ENCODE measurements at places on chromosomes 12 and 14.

GRCh38 chr14:32366986-32367385, 37.9 kb downstream of the AKAP6 start:
- DNase-seq = no peak

GRCh38 chr12:97594236-97595088, 131.9 kb downstream of the RMST start:
- DNase-seq = no peak

- no peak for DNase-seq
Measured at GRCh38 chr14:30225176-30225575, 297.5 kb upstream of the PRKD1 start.

GRCh38 chr12:94057262-94058151, 90.9 kb upstream of the PLXNC1 start:
- DNase-seq = no peak

- DNase-seq = no peak
Measured at GRCh38 chr12:125262851-125263250, 197.6 kb downstream of the AACS start.

DNA sequence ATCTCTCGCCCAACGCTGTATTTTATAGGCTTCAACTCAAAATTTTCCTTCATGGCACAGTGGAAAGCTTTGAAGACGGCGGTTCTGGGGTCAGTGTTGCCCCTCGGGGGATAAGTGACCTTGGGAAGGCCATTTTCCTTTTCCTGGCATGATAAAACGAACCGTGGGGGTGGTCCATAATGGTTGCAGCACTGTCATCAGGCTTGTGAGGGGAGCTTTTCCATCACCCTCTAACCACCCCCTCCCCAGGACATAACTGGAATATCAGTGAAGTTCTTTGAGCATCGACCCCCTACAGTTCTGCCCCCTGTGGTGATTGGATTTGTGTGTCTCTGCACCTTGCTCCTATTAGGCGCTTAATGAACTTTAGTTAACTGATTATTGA, 16.0 kb downstream of the FOS start:
- no peak for DNase-seq

GRCh38 chr14:72443991-72444441, 449.9 kb downstream of the DPF3 start:
- DNase-seq = no peak

DNA sequence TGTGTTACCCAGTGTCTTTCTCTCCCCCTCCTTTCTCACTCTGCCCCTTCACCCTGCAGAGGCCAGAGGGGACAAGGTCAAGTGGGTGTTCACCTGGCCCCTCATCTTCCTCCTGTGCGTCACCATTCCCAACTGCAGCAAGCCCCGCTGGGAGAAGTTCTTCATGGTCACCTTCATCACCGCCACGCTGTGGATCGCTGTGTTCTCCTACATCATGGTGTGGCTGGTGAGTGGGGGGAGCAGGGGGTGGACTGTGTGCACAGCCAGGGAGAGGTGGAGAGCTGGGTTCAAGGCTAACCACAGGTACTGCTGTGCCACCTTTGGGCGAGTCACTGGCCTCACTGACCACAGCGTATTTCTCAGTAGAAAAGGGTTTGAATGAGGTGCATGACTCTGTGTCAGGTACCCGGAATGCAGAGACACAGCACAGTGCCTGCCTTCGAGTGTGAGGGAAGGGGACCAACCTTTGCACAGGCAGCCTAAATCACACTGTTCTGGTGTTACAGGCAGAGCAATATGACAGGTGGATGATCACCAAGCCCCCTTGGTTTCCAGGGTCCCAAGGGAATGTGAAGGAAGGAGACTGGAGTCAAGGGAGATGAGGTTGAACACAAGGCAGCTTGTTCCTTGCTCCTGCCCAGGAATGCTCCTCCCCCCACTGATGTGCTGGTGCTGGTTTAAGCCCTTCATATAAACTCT, 30.8 kb upstream of the RIN3 start:
- no peak for DNase-seq

DNA sequence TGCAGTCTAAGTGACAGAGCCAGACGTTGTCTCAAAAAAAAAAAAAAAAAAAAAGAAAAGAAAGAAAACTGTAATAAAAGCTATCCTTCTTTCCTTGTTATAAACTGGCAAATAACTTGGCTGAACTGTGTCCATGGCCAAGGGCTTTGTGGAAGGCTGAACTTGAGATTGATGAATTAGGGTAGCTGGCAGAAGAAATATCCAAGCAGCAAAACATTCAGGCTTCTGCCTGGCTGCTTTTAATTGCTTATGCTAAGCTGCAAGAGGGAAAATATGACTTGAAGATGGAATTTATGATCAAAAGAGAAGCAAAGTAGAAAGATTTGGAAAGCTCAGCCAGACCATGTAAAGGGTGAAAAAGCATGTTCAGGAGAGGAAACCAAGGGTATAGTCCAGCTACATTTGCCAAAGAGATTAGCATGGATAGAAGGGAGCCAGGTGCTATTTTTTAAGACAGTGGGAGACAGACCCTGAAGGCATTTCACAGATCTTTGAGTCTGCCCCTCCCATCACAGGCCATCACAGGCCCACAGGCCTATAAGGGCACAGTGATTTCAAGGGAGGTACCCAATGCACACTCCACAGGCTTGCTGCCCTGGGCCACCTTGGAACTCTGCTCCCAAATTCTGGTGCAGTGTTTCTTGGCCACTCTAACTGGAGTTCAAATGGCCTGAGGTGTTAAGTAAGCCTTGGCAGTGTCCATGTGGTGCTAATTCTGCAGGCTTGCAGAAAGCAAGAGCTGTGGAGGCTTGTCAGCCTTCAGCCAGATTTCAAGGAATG, 226.0 kb downstream of the AEBP2 start:
- no peak for DNase-seq

DNA sequence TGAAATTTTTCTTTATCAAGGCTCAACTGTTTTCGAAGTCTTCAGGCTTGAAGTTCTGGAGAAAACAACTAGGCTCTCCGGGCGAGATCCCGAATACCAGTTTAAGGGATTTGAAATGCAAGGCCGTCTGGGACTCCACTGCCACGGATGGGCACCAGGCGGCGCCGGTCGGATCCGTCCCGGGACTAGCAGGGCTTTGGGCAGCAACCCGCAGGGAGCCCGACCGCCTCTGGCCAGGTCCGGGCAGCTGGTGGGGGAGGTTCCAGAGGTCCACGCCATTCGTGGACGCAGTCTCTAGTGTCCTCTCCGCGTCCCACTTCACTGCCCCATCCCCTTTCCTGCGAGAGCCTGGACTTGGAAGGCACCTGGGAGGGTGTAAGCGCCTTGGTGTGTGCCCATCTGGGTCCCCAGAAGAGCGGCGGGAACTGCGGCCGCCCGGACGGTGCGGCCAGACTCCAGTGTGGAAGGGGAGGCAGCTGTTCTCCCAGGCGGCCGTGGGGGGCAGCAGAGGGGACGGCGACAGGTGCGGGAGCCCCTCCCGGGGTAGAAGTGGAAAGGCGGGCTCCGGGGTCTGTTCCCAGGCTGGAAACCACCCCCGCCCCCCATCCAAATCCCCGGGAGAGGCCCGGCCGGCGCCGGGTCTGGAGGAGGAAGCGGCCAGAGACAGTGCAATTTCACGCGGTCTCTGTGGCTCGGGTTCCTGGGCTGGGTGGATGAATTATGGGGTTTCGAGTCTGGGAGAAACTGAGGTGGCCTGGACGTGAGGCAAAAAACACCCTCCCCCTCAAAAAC, 838 bp upstream of the ERBB3 start:
- DNase-seq = no peak

- DNase-seq = no peak
Measured at GRCh38 chr14:100083706-100084105, 18.5 kb downstream of the EVL start.

DNA sequence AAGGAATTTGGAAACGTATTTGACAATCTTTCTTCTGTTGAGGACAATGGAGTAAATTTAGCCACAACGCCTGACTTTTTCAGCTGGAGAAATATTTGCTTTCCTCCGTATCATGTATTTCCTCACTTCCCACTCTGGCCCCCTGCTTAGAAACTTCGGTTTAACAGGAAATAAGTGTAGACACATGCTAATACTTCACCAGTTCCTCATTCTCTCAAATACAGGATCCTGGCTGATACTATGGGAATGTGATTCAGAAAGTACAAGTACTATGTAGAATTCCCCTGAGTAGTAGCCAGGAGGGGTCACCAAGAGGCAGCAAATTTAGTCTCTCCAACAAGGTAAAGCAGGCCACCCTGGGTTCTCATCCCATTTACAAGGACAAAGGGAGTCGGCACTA, 58.0 kb downstream of the FAR2 start:
- DNase-seq = no peak

DNA sequence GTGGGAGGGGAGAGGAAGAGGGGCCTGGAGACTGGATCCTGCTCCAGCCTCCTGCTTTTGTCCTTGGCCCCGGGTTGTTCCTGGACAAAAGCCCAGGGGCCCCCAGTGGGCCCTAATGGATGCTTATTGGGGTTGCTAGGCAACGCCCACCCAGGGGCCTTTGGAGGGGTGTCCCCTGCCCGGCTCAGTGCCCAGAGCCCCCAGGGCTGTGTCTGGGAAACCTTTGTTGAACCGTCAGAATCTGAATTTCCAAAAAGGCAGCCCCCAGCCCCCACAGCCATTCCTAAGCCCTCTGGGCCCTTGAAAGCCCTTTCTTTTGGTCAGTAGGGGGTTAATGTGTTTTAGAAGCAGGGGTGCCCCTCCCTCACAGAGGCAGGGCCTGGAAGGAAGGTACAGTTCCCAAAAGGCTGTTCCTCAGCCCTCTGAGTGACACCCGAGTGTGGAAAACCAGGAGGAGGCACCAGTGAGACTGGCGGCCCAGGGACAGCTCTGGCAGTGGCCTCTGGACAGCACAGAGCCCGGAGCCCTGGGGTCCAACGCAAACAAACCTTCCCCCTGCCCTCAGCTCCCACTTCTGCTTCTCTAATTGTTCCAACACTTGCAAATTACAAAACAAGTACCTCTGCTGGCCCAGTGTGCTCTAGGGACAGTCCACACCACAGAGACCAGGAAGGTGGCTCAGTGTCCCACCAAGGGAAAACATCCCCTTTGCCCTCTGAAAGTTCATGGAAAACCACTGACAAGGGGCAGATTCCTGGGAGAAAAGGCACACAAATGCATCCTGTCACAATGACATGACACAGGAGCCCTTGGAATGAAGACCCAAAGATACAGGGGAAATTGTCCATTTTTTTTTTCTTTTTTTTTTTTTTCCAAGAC, 19.4 kb downstream of the HHIPL1 start:
- no peak for DNase-seq

GRCh38 chr12:63888908-63889635, 44.6 kb downstream of the SRGAP1 start:
- DNase-seq = no peak

GRCh38 chr14:75628816-75629215, 31.9 kb downstream of the ERG28 start:
- DNase-seq = no peak

GRCh38 chr12:46559311-46559710, 186.7 kb upstream of the SLC38A2 start:
- no peak for DNase-seq

GRCh38 chr12:117718559-117718958, 250.2 kb downstream of the KSR2 start:
- DNase-seq = no peak

DNA sequence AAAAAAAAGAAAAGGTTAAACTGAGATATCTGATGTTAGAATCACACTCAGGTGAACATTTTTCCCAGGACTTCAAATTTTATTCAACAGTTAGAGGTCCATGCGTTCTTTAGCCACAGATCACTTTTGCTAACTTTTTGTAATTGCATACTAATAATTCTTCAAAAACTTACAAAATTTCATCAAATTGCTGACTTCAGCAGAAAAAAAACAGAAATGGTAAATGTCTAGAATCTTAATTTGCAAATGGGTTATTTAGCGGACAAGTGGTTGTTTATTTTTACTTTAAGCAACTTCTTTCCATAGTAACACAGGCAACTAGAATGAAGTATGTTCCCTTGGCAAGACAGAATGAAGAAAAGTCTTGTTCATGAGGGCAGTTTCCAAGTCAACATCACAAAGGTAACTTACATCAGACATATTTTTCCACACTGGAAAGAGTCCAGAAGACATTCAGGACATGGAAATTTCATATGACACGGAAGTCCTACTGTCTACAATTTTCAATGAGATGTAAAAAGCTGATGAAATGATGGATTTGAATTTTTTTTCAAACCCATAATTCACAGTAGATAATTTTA, 62.5 kb upstream of the SOX5 start:
- DNase-seq = no peak

GRCh38 chr14:70955543-70956480, 48.6 kb downstream of the PCNX1 start:
- no peak for DNase-seq

GRCh38 chr14:105089746-105090492, 24.7 kb upstream of the GPR132 start:
- DNase-seq = no peak

DNA sequence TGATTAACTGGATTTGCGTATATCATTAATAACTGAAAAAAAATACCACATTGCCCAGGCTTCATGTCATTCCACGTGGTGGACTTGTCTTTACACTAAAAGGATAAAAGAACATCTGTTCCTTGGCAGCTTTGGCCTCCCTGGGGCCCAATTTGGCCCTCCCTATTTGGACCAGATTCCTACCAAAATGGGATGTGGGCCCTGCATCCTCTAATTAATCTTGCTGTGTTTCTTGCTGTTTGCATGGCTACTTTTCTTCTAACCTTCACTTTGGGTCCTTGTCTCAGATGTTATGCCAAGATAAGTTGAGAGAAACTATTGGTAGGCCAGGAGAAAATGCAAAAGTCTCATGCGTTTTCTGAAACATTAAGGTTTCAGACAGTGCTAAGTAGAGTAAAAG, 57.5 kb downstream of the PTHLH start:
- DNase-seq = no peak
